ENCODE measurements at places on chromosomes 12 and 14.

- no peak for DNase-seq
These were observed 108.3 kb downstream of the SEC23A start for GRCh38 chr14:38994731-38995130.

GRCh38 chr14:90608281-90608680 is 207.9 kb downstream of the TTC7B start:
- no peak for DNase-seq

GRCh38 chr12:64968989-64969819 is 144.8 kb downstream of the TBC1D30 start:
- DNase-seq: no peak

DNA sequence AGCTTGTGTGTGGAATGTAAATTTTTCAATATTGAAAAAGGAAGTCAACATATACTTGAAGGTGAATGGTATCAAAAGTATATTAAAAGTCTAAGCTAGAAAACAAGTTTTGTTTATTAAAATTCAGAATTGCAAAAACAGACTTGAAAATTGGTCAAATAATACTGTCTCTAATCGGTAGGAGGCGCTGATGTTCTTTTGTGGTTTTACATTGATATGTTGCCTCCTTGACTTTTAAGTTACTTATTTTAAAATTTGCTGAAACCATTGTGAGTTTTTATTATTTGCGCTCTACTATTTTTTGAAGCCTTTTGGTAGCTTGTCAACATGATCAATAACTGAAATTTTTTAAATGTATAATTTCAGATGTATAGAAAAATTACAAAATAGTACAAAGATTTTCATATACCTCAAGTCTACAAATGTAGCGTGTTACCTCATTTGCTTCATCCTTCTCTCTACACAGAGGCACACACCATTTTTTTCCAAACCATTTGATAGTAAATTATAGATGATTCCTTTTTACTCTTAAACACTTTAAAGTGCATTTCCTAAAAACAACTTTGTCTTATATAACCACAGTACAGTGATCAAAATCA is 6.9 kb downstream of the RTRAF start:
- DNase-seq: no peak

GRCh38 chr14:73665130-73665529 is 20.3 kb downstream of the DNAL1 start:
- no peak for DNase-seq

- no peak for DNase-seq
These were observed at the start of gene GPR135 for GRCh38 chr14:59465316-59466135. GPR135 (minus strand) TSS chr14:59465380; CDS start chr14:59465226, 154 bp downstream.

DNA sequence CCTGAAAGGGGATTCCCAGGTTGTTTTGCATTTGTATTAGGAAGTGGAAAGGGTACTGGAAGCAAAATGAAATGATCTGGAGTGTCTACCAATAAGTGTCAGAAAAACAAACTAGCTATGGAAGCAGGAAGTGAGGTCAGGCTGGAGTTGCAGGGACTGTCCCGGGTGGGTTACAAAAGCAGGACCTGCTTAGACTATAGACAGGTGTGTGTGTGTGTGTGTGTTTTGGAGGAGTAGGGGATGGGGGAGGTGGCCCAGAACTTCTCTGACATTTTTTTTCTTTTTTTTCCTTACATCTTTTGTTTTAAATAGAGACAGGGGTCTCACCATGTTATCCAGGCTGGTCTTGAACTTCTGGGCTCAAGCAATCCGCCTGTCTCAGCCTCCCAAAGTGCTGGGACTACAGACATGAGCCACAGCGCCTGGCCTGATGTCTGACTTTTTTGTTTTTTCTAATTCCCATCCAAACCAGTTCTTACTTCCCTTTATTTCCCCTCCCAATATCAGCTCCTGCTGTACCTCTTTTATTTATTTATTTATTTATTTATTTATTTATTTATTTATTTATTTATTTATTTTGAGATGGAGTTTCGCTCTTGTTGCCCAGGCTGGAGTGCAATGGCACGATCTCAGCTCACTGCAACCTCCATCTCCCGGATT is 512 bp upstream of the RND1 start:
- DNase-seq: no peak

DNA sequence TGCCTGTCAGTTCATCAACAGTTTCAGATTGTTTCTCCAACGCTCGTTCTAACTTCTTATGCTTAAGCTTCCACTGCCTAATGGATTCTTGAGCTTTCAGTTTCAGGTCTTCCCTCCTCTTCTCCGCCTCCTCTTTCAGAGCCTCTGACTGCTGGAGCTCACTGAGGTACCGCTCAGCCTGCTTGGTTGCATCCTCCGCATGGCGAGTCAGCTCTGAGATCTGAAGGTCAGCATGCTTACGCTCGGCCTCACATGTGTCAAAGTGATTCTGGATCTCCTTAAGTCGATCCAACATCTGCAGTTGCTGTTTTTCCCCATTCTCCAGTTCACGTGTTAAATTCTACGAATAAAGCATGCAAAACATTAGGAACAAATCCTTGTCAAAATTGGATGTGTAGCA is 148.8 kb downstream of the CEP128 start:
- DNase-seq: no peak

DNA sequence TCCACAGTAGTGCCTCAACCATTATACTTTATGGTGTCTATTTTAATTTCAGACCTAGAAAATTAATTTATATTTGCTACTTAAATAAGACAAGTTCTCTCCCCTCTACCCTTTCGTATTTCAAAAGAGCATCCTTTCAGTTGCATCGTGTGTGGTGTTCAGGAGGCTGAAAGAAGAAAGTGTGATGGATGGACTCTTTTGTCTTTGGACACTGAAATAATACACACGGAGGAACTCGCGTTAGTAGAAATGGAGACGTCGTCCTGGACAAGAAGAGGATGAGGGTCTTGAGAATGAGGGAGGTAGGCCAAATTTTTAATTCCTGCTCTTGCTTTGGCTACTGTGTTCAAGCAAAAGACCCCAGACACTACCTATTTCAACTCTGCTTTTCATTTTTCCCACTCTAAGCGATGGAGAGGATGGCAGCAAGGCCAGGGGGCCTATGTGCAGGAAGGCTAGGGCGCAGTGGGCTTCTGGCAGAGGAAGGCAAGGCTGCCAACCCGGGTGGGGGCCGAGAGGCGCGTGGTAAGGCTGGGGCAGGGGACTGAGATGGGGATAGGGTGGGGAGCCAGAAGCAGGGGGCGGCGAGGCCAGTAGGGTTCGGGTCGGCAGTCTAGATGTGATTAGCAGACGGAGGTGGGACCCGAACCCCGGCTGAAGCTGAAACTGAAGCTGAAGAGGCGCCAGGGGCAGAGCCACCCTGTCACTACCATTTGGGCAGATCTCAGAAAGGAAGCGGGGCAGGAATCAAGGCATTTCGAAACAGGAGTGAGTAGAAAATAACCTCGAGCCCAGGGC is 722 bp downstream of the TMED8 start:
- no peak for DNase-seq

DNA sequence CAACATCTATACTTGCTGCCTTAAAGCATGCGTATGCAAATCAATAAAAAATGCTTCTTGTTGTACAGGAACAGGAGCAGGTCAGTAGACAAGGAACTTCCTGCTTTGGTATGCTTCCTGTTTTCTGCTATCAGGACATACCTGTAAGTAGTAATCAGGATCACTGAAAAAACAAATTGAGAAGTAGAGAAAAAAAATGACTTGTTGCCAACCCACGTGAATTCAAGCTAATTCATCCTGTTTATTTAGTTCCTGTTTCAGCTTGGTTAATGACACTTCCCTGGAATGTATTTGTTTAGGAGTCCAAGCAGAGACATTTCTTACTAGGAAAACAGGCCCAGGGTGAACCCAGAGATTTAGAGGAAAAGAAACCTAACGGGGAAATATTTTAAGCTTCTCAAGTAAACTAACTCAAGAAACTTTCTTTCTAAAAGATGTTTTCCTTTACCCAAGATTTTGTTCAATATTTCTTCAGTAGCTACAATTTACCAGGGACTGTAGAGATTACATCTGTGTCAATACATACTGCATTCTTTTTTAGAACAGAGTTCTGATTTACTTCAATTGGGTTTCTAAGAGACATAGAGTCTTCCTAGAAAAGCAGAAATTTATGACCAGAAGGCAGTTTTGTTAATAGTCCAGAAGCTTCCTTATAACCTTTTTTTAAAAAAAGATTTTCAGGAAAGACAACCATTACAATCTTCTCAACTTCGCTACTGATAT is 124.2 kb downstream of the PAWR start:
- no peak for DNase-seq

DNA sequence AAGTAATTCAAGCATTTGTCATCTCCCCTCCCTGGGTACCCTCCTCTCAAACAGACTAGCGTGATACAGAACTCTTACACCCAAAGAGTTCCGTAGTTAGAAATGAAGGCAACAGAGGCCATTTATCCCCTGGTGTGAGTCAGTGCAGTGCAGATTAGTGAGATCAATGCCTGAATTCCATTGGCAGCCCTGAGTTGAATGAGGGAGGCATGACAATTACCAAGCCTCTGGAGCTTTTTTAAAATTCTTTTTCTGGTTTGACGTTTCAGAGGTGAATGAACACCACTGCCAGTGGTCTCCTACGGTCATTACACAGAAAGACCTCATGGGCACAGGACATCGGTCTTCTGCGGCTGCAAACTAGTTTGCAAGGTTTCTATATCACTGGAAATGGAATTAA is 94.4 kb downstream of the PRIMA1 start:
- no peak for DNase-seq

DNA sequence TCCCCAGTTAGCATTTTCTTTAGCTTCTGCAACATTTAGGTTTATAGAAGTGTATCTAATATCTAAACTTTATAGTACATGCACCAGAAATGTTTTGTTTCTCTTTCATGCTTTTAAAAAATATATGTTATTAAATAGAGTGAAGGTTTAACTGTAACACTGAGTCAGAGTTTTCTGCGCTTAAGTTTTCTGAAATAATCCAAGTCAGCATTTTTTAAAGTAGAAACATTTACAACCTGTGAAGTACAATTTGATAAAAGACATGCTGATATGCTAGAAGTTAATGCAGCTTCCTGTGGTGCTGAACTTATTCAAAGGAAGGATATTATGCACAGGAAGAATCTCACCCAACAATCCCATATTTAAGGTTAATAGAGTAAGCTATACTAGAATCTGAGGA is 1096.8 kb downstream of the LRFN5 start:
- no peak for DNase-seq

DNA sequence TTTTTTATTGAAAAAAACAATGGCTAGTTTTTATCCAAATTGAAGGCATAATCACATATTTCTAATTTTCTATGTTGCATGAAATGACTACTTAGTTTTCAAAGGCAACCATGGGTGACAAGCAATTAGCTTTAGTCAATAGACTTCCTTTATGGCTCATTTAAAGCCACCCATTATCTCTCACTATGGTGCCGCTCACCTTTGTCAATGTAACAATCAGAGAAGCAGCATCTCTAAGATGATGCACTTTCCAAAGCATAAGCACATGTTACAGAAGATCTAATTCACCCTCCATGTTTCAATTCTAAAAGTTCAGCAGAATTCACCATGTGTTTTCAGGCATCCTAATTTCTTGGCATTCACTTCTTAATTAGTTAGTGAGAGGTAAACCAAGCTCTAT is 166.6 kb upstream of the RPL10L start:
- DNase-seq: no peak

DNA sequence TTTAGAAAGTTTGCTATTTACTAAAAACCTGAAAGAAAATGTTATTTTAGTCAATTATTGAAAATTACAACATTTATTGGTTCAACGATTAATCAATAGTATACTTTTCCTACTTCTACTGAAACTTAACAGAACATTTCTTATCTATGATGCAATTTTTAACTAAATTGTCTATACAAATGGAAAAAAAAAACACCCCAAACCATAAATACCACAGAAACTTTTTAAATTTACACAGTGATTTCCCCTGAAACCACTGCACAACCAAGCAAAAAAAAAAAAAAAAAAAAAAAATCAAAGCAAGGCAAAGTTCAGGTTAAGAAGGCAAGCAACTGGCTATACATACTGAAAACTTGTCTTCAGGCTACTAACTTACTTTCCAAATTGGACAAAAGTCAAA is 71.9 kb upstream of the POC1B start:
- no peak for DNase-seq

- DNase-seq: no peak
These were observed 103.8 kb downstream of the DAD1 start for GRCh38 chr14:22485178-22485577.

GRCh38 chr12:72888693-72889092 is 616.5 kb downstream of the TRHDE start:
- no peak for DNase-seq

- DNase-seq: no peak
These were observed 601.5 kb downstream of the KCNH5 start for GRCh38 chr14:62443796-62444195.

DNA sequence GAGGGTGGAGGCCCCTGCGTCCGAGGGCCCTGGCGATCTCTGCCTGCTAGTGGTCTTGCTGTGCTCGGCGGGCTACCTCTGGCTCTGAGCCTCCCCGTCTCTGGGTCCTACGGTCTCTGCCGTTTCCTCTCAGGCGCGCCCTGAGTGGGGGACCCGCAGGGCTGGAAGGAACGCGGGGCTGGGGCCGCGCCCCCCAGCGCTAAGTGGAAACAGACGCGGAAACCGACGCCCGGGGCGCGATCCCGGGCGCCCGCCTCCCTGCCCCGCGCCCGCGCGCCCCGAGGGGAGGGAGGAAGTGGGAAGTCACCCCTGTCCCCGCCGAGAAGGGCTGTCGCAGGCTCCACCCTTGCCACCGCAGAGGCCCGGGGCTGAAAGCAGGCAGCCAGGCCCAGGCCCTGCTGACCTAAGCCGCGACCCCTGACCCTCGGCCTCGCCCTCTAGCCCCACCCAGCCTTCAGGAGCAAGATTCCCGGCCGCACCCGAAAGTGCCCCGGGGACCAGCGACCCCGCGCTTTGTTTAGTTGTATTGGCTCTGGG is 831 bp downstream of the CRIP1 start:
- DNase-seq: peak; percentile 57

DNA sequence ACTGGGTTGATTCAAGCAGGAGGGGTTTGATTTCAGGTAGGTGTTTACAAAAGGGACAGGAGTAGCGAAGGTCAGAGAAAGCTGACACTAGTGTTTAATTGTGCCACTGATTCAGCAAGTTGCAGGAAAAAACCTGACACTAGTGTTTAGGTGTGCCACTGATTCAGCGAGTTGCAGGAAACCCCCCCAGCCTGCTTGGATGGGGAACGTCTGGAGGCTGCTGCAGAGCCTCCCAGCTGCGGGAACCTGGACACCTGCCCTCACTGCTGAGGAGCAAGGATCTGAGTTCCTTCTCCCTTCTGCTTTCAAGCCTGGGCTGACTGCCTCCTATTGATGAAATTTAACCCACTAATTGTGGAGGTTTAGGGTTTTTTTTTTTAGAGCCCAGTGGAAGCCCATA is 84.2 kb downstream of the AVPR1A start:
- DNase-seq: no peak

- DNase-seq: peak; percentile 24
These were observed 244.2 kb upstream of the OR4E1 start for GRCh38 chr14:21917699-21918436.

GRCh38 chr12:32027684-32028365 is 68.6 kb downstream of the RESF1 start:
- no peak for DNase-seq

- DNase-seq: no peak
These were observed 2.2 kb downstream of the NELL2 start for GRCh38 chr12:44873898-44874297.

GRCh38 chr14:50103558-50103957 is 12.8 kb downstream of the VCPKMT start:
- no peak for DNase-seq
